ENCODE measurements at places on chromosomes 7 and 10. TPM values are rescaled to one million over a fixed set of nuclear protein-coding genes. Genes with fewer than 3 reads are reported as not detected.

- no peak overlapping the region for H3K27ac ChIP-seq
- no peaks in the 10 kb centered on the region for H3K36me3 ChIP-seq
- no peak for DNase-seq
- no peaks in the 10 kb centered on the region for H3K4me1 ChIP-seq
- H3K27me3 ChIP-seq: peaks cover 4% of the 10 kb centered on the region
- H3K4me3 ChIP-seq: no peak overlapping the region
Measured at GRCh38 chr7:45366475-45366874, 207.7 kb upstream of the ADCY1 start.

- DNase-seq: peak; percentile 49
- H3K36me3 ChIP-seq: no peaks in the 10 kb centered on the region
- peak overlapping the region; percentile 6 for H3K4me3 ChIP-seq
- no peak overlapping the region for H3K27ac ChIP-seq
- peaks cover 16% of the 10 kb centered on the region for H3K27me3 ChIP-seq
Measured at GRCh38 chr7:98569691-98570337, 47.3 kb upstream of the NPTX2 start.

DNA sequence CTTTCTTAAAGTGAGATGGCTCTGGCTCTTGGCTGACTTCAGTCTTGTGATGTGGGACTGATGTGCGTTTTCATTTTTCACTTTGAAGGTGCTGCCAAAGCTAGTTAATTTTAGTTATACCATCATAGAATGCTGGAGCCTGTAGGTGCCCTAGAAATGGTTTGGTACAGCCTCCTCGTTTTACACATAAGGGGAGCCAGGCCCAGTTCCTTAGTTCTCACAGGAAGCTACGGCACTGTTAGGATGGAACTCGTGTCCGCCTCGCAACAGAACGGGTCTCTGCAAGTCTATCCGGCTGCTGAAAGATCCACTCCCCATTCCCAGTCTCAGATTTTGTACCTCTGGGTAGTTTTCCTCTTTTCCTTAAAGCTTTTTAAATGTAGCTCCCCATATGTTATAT, 173.2 kb upstream of the PRPS1L1 start:
- H3K4me3 ChIP-seq: no peak overlapping the region
- H3K36me3 ChIP-seq: no peaks in the 10 kb centered on the region
- no peaks in the 10 kb centered on the region for H3K4me1 ChIP-seq
- H3K27me3 ChIP-seq: no peaks in the 10 kb centered on the region
- DNase-seq: no peak

- peaks cover 22% of the 10 kb centered on the region for H3K4me1 ChIP-seq
- DNase-seq: peak; percentile 64
- no peak overlapping the region for H3K4me3 ChIP-seq
Measured at GRCh38 chr10:75245354-75246250, 9.8 kb upstream of the COMTD1 start.

GRCh38 chr7:30925117-30925516, 13.5 kb downstream of the AQP1 start:
- H3K36me3 ChIP-seq: no peaks in the 10 kb centered on the region
- H3K4me1 ChIP-seq: peaks cover 18% of the 10 kb centered on the region
- no peak overlapping the region for H3K4me3 ChIP-seq
- no peak for DNase-seq

The SUN3 gene
- total RNA-seq: not detected

- no peak overlapping the region for H3K27ac ChIP-seq
- no peaks in the 10 kb centered on the region for H3K36me3 ChIP-seq
- no peaks in the 10 kb centered on the region for H3K27me3 ChIP-seq
- H3K4me1 ChIP-seq: no peaks in the 10 kb centered on the region
Measured at GRCh38 chr7:130789436-130789835, 55.4 kb upstream of the KLF14 start.

The GCK gene
- not detected for total RNA-seq

The ADK gene
- total RNA-seq: 256 TPM

GRCh38 chr10:80555415-80555814, 17.7 kb downstream of the SH2D4B start:
- H3K27ac ChIP-seq: no peak overlapping the region
- H3K36me3 ChIP-seq: no peaks in the 10 kb centered on the region
- no peak overlapping the region for H3K4me3 ChIP-seq
- no peaks in the 10 kb centered on the region for H3K4me1 ChIP-seq

The GRID2IP gene
- total RNA-seq: not detected

GRCh38 chr10:114603948-114604347, 54.1 kb downstream of the ABLIM1 start:
- H3K4me1 ChIP-seq: no peaks in the 10 kb centered on the region
- H3K36me3 ChIP-seq: no peaks in the 10 kb centered on the region
- no peaks in the 10 kb centered on the region for H3K27me3 ChIP-seq
- no peak overlapping the region for H3K4me3 ChIP-seq

DNA sequence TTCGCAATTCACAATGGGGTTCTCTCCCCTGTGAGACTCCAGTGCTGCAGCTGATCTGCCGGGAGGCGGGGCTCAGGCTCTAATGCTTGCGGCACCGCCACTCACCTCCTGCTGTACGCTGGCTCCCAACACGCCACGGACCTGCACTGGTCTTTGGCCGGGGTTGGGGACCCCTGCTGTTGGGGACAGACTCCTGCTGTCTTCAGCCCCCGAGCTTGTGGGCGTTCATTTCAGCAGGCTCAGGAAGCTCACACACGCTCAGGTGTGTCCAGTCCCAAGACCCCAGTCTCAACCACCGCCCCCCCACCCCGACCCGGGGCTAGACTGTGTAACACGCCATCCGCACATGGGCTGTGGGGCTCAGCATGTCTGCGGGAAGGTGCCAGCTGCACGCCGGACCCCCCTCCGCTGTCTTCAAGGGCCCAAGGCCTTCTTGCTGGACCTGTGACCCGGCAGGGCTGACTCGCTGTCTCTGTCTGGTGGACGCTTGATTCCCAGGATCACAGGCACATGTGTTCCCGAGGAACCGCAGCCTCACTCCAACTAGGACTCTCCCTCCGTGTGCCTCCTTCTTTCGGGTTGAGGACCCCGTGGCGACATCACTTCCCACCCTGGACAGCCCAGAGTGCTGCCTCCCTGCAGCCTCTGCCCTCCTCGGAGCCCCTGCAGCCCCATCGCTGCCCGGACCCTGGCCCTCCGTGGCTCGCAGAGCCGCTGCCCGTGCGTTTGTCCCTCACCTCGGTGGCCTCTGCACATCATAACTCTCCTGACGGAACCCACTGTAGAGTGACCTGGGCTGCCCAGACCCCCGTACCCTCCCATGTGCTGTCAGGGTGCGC, 106.4 kb downstream of the DNAJB6 start:
- H3K4me1 ChIP-seq: no peaks in the 10 kb centered on the region
- H3K36me3 ChIP-seq: no peaks in the 10 kb centered on the region
- H3K27me3 ChIP-seq: no peaks in the 10 kb centered on the region
- H3K27ac ChIP-seq: no peak overlapping the region
- DNase-seq: no peak
- H3K4me3 ChIP-seq: no peak overlapping the region

GRCh38 chr7:100566018-100566531, 7.6 kb downstream of the SAP25 start:
- no peaks in the 10 kb centered on the region for H3K27me3 ChIP-seq
- no peaks in the 10 kb centered on the region for H3K36me3 ChIP-seq
- no peaks in the 10 kb centered on the region for H3K4me1 ChIP-seq
- no peak for DNase-seq
- H3K27ac ChIP-seq: no peak overlapping the region

GRCh38 chr7:132249256-132249971, 326.9 kb downstream of the PLXNA4 start:
- H3K27me3 ChIP-seq: no peaks in the 10 kb centered on the region
- H3K4me3 ChIP-seq: no peak overlapping the region
- no peak overlapping the region for H3K27ac ChIP-seq
- peaks cover 29% of the 10 kb centered on the region for H3K4me1 ChIP-seq

GRCh38 chr7:3204526-3204925, 96.5 kb upstream of the SDK1 start:
- no peaks in the 10 kb centered on the region for H3K27me3 ChIP-seq
- H3K4me1 ChIP-seq: no peaks in the 10 kb centered on the region

DNA sequence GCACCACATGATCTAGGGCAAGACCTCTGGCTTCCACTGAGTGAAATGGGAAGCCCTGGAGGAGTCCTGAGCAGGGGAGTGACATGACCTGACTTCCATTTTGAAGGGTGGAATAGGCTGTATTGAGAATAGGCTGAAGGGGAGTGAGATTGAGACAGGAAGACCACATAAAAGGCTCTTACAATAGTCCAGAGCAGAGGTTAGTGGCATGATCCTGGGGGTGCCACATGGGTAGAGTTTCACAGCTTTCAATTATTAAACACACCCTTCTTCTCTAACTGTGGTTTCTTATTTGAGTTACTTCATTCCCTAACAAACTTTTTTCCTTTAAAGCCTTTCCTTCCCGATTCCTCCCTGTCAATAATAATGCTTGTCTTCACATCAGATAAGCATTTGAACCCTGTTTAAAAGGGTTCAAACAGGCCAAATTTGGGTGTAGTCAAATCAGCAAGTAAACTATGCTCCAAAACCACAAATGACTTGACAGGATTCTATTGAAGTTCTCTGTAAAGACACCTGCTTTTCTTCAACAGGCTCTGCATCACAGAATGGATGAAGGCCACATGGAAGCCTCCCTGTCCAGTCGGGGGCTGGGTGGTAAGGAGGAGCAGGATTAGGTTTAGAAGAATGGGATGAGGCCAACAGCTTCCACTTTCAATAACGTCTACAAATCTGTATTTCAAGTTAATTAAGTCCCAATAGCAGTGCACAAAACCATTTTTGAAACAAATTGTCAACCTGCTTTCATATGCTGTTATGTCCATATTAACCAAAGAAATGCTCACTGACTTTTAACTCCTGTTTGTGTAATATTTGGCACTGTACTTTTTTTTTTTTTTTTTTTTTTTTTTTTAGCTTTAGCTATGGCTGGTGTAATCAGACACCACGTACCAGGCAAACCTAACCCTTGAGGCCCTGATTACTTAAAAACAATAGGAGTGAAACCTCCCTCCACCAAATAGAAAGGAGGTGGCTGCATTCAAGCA, 131.9 kb downstream of the NRCAM start:
- H3K4me1 ChIP-seq: no peaks in the 10 kb centered on the region
- no peaks in the 10 kb centered on the region for H3K36me3 ChIP-seq
- peaks cover 18% of the 10 kb centered on the region for H3K27me3 ChIP-seq
- DNase-seq: no peak
- H3K4me3 ChIP-seq: no peak overlapping the region

The ABCB4 gene
- total RNA-seq: not detected

GRCh38 chr7:3206771-3207191, 94.3 kb upstream of the SDK1 start:
- no peak overlapping the region for H3K27ac ChIP-seq
- no peaks in the 10 kb centered on the region for H3K4me1 ChIP-seq
- H3K27me3 ChIP-seq: no peaks in the 10 kb centered on the region

- H3K27me3 ChIP-seq: no peaks in the 10 kb centered on the region
- peaks cover 37% of the 10 kb centered on the region for H3K4me1 ChIP-seq
- peak overlapping the region; percentile 89 for H3K27ac ChIP-seq
- H3K36me3 ChIP-seq: no peaks in the 10 kb centered on the region
- H3K4me3 ChIP-seq: peak overlapping the region; percentile 64
- DNase-seq: peak; percentile 100
Measured at GRCh38 chr10:69061305-69062161, 26.4 kb upstream of the SRGN start.

DNA sequence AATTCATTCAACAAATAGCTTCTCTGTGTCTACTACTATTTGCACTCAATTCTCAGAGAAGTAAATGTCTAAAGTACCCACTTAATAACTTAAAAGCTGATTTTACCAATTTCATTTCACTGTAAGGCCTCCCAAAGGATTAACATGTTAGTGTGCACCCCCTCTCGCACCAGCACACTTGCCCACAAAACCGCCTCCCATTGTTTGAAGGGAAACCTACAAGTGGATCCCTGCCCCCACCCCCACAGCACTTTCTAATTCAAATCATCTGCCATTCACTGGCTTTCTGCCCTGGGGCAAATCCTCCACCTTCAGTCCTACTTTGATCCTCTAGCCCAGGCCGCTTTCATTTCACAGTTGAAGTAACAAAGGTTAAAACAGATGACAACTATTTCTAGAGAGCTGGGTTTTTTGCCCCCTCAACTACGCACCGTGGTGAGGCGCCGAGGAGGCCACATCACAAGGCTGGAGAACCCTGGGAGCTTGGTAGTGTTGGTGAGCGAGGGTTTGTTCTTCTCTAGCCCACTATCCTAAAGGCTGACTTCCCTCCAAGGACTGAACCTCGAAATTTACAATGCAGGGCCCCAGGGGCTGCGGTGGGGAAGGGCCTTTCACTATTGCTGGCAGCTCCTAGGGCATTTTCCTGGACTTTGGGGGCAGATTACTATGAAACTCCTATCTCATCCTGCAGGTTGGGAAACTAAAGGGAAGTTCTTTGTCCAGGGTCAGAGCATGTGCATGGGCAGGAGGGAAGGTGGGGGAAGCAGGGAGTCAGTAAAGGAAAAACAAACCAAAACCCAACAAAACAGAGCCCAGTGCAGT, 517.4 kb upstream of the ZMIZ1 start:
- peaks cover 27% of the 10 kb centered on the region for H3K27me3 ChIP-seq
- H3K27ac ChIP-seq: no peak overlapping the region
- no peak overlapping the region for H3K4me3 ChIP-seq
- no peaks in the 10 kb centered on the region for H3K36me3 ChIP-seq

- H3K27ac ChIP-seq: no peak overlapping the region
- peaks cover 35% of the 10 kb centered on the region for H3K27me3 ChIP-seq
- no peak overlapping the region for H3K4me3 ChIP-seq
- no peak for DNase-seq
- H3K36me3 ChIP-seq: no peaks in the 10 kb centered on the region
Measured at GRCh38 chr10:96288151-96288621, 16.0 kb upstream of the DNTT start.

The GIMAP4 gene
- total RNA-seq: not detected

The LRRD1 gene
- total RNA-seq: not detected

DNA sequence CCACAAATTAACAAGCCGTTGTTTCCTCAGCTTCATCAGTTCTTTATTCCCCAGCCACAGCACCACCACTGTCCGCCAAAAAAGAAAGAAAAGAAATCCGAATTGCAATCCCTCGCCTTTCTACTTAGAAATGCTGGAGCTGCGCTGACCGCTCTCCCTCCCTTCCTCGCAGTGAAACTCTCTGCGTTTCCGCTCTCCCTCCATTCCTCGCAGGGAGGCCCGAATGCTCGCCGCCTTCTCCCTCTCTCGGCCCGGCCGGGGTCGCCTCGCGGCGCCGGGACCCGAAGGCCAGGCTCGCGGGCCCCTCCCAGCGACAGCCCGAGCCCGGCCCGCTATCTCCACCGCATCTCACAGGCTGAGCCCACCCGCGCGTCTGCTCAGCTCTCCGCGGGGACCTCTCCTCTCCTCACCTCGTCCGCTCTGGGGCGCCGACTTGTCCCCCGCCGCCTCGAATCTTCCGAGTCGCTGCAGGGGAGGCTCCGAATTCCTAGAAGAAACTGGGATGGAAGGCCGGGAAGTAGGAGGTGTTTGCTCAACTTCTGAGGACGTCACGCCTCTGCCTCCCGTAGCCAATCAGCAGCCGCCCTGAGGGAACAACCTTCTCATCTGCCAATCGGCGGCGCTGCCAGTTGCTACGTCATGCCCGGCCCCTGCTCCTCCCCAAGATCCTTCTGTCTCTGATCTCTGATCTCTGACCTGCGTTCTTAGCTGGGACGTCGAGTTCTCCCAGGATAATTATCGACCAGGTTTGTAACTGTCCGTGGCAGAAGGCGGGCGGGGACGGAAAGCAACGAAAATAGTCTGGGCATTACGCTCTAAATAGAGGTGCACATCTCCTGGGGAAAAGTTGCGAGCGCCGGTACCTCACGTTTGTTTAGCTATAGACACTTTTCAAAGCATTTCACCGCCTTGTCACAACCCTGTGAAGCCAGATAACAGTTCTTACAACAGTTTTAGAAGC, at the start of gene AASS:
Gene AASS, minus strand, starts transcription at position 499 of the 961 bp plus-strand sequence. CDS start 10,523 bp downstream, outside the sequence.
- peaks cover 4% of the 10 kb centered on the region for H3K4me1 ChIP-seq
- peak; percentile 78 for DNase-seq
- no peak within 1 kb of the TSS for H3K27ac ChIP-seq

- no peak overlapping the region for H3K4me3 ChIP-seq
- H3K27ac ChIP-seq: no peak overlapping the region
- peaks cover 32% of the 10 kb centered on the region for H3K27me3 ChIP-seq
- H3K36me3 ChIP-seq: no peaks in the 10 kb centered on the region
- peaks cover 13% of the 10 kb centered on the region for H3K4me1 ChIP-seq
- DNase-seq: no peak
Measured at GRCh38 chr10:79937701-79938151, 11.2 kb downstream of the SFTPD start.
